ENCODE measurements at places on chromosomes 2 and 18. TPM values are rescaled to one million over a fixed set of nuclear protein-coding genes. Genes with fewer than 3 reads are reported as not detected.

DNA sequence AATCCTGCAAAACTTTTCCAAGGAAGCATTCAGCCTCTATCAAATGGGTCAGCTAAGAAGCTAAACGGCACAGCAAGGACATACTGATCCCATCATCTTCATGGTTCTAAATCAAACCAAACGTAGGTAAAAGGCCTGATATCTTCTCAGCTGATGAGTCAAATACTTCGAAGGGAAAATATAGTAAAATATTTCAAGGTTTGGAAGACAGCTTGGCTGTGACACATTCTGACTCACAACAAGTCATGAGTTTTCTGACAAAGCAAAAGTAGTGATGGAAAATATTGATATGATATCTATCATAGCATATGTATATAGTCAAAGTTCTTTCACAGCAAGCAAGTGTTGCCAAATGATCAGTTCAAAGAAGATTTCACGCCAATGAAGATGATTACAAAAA lies 31.5 kb downstream of the DOCK10 start:
- no peak for ATAC-seq

FAM110C gene
- 2.4 TPM for total RNA-seq

GRCh38 chr2:213959589-213959988 lies 451.3 kb upstream of the VWC2L start:
- no peak for ATAC-seq

DNA sequence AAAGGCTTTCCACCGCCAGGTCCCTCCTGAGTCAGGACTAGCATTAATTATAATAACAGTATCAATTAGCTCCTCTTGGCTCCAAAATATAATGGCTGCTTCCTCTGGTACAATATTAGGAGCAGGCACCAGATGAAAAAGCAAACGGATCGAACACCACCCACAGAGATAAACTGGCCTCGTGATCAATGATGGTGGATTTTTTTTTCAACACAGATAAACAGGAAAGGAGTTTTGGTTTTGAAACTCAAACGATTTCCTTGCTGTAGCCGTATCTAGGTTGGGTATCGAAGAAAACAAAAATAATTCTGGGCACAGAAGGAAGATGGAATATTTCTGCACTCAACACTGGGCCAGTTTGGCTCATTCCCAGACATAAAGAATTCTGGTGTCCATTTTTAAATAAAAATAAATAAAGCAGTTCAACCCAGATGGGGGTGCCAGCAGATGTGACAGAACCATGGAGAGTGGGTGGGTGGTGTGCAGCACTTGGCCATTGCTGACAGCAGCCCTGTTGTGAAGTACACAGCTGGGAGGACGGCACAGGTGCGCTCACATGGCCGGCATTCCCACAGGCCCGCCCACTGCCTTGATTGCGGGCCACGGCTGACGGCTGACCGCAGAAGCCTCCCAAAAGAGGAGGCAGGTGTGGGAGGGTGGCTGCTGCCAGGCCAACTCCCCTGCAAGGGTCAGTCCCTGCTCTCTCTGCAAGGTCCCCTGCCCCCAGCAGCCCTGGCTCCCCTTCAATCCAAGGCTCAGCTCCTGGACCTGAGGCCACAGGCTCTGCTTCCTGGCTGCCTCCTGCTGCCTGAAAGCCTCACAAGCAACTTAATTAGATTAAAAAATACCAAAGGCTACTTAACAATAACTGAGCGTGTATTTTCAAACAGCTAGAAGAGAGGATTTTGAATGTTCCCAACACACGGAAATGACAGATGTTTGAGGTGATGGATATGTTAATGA lies 351.9 kb upstream of the ID2 start:
- ATAC-seq, result no peak

DNA sequence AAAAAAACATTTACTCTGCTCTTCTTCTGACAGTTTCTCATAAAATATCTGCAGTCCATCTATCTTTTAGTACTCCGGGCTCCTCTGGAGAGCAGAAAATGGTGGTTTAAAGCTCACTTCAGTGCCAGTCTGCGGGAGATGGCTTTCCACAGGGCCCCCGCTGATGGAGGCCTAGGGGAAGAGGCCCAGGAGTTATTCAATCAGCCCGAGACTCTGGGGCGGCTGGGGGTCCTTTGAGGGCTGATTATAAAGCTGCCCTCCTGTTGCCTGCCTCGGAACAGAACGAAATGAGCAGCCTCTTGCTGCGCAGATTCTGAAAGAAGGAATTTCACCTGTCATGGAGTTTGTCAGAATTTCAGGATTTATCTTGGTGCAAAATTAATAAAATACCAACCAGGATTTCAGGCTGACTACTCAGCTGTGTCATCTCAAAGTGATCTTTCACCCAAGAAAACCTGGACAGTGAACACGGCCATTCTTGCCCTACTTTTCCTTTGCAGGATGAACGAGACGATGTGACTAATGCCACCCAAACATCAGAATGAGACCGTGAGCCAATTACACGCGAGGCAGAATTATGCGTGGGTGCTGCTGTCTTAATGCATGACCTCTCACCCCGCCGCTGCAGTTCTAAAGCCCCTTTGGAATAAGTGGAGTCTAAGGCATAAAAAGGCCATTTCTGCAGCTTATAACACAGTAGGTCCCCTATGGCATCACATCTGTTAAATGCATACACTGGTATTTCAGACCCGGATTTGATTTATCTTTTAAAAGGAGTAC lies 273.8 kb downstream of the ZNF521 start:
- peak; percentile 48 for ATAC-seq

DNA sequence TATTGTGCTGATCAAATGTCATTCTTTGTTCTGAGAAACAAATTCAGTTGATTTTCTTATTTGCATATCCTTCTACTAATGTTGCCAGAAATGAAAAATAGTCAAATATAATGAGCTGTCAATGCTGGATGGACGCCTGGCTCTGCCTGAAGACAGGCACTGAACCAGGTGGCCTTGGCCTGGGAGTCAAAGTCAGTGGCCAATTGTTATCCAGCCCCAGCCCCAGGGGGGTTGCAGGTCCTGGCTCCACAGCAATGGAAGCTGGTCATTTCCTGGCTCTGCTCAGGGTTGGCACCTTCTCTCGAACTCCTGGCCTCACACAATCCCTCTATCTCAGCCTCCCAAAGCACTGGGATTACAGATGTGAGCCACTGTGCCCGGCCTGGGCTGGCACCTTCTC lies 176.8 kb upstream of the GLI2 start:
- ATAC-seq, result no peak

GRCh38 chr2:16137080-16137755 lies 196.9 kb downstream of the MYCN start:
- no peak for ATAC-seq

- ATAC-seq, result no peak
Observed at GRCh38 chr2:35548171-35548570, 807.4 kb upstream of the CRIM1 start.

- ATAC-seq, result no peak
Observed at GRCh38 chr2:178844269-178844668, 37.0 kb upstream of the TTN start.

- ATAC-seq, result no peak
Observed at GRCh38 chr18:63321291-63321690, 1.7 kb upstream of the BCL2 start.

RIT2 gene
- total RNA-seq, result 1.7 TPM

COL3A1 gene
- 605 TPM for total RNA-seq

Data from motor neuron (in vitro differentiated cells).